Amniotic epithelial cell (primary cell): ENCODE measurements at places on chromosomes 6 and 20.
A peak's percentile ranks its signal among the peaks of the same experiment; 100 is the strongest.

DNA sequence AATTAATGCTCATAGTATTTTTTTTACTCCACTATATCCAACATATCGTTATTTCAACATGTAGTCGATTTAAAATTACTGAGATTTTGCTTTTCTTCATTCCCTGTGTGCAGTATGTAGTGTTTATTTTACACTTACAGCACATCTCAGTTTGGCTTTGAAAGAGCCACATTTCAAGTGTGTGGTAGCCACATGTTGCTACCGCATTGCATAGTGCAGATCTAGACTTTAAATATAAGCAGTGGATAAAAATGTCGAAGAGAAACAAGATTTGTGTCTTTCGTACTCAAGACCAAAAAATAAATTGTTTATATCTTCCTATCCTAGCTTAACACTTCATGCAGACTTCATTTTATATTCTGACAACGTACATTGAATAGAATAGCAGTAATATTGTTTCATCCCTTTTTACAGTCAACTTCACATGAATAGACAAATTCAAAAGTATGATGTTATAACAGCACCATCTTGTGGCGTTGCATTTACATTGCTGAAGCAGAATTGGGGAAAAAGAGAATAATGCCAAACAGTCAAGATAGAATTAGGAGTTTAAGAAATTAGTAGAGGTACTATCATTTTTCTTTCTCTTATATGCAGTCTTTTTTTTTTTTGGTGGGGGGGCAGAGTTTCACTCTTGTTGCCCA, 29.9 kb downstream of the FBXO5 start:
- DNase-seq = peak; percentile 49

GRCh38 chr6:119526561-119527230, 177.1 kb upstream of the MAN1A1 start:
- DNase-seq = no peak

DNA sequence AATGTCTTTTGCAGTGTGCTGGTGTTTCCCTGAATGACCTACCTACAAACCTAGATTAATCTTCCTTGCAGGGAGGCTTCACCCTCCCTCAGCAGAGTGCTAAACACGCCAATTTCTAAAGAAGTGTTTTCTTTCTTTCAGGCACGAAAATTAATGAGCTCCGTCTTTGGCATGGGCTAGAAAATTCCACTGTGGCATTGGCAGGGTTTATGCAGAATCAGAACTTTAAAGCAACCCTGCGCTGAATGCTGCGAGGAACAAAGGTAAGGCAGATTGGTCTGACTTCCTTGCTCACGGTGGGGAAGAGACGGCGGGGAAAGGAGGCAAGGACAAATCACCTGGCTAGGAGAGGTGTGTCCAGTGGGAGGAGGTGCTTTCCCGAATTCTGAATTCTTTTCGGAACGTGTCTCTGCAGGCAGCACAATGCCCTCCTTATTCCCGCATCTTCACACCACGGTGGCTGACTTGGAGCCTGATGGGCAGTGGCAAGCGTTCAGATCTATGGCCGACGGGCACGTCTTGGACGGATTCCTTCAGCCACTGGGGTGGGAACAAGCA, 6.2 kb upstream of the BANF2 start:
- no peak for DNase-seq

DNA sequence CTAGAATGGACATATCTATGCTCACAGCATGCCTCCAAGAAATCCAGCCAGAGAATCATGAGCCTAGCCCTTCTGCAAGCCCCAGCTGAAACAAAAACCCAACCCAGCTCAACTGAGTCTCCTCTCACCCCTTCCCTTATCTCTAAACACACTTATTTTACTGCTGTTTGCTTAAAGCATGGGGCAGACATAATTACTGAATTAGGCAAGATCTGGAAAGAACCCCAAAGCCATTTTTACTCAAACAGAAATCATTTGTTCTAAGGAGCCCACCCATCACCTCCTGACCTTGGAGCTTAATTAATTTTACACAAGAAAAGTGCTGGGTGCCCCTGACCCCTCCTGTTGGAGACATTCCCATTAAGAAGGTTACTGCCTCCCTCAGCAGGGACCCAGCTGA, 291.6 kb downstream of the MAFB start:
- no peak for DNase-seq

- peak; percentile 19 for DNase-seq
These were observed 96.9 kb downstream of the TBX18 start for GRCh38 chr6:84667252-84668213.

DNA sequence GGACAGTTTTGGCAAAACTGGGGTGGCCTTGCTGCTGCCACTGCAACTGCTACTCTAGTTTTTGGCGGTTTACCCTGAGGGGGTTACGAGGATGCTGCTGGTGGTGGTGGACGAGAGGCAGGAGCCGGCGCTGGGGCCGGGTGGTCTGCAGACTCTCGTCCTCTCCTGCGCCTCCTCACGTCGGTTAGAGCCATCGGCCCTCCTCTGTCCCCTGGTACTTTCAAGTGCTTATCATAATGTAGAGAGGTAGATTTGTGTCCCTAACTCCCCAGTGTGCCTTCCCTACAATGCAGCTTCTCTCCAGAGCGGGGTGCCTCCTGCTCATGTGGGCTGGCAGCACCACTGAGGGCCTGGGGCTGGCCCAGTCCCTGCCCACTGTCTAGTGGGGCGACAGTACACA, 25.9 kb downstream of the PNLDC1 start:
- DNase-seq = no peak

- DNase-seq = no peak
These were observed 24.6 kb upstream of the FOXC1 start for GRCh38 chr6:1584996-1585668.

GRCh38 chr6:4936681-4937041, 67.2 kb downstream of the RPP40 start:
- DNase-seq = peak; percentile 87

DNA sequence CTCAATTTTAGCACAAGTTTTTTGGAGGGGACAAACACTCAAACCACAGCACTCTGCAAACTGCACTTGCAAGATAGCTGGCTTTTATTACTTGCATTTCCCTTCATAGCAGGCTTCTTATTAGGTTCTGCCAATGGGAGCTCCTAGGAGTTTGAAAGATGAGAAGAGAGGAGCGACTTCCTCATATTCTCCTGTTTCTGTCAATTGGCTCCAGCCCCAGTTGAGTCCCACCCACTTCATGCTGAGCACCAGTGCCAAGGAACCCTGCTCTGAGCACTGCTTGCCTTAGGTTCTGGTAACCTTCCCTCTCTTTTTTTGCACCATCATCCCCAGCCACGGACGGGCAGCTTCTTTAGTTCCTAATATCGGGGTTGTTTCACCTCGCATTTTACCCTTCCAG, 67.9 kb downstream of the PSMB1 start:
- no peak for DNase-seq

DNA sequence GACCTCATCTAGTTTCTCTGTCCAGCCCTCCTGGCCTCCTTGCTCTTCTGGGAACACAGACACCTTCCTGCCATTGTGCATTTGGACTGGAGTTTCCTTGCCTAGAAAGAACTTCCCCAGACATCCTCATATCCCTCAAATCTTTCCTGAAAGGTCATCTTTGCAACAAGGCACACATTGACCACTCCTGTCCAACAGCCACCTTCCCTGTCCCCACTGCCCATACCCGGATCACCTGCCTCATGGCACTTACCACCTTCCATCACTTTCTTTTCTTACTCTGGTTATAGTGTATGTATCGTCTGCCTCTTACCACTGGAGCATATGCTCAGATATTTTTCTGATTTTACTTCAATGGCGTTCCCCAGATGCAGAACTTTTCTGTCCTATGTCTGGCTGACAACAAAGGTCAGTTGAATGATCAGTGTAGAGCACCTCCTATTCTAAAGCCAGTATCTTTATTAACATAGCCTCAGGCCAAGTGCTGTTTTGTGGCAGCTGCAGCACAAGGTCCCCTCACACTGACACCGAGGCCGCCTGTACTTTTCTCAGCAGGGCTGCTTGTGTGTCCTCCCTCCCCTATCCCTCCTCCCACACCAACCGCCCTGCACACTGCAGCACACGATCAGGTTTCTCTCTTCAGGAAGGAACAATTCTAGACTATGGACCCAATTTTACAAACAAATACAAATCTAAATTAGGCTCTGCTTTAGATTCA, 4.1 kb downstream of the HLA-C start:
- DNase-seq = no peak

DNA sequence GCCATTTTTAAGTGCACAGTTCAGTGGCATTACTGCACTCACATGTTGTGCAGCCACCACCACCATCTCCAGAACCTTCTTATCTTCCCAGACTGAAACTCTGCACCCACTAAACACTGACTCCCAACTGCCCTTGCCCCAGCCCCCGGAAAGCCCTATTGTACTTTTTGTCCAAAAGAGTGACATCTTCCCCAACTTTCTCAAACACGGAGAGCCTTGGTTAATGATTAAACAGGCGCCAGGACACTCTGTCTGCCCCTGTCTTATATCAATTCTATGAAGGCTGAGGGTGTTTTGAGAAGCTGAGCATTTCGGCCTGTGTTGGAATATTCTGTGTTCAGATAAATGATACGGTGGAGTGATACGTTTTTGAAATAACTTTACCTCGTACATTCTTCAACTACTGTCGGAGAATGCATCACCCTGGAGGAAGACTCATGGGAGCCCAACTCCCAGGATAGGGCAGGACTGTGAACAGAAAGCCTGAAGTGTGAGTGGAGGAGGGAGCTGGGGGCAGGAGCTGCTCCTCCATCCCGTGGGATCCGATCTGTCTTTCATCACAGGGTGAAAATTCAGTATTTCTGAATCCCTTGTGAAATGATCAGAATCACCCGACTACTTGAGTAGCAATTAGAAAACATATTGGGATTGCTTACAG, 68.7 kb upstream of the FOXC1 start:
- DNase-seq = no peak

DNA sequence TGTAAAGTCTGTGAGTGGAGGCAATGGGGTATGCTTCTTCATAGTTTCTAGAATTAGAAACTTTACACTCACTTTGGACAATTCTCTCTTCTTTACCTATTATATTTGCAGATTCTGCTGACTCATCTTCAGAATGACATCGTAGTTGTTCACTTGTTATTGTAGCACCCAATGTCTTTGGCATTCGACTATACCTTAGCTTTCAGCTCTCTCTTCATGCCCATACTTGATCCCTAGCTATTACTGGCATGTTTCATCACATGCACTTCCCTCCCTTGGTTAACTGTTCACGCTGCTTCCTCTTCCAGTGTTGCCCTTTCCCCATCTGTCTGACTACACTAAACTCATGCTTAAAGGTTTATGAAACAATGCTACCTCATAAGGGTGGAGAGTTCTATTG, 298.1 kb upstream of the TCF21 start:
- peak; percentile 44 for DNase-seq

- DNase-seq = no peak
These were observed 96.9 kb upstream of the FOXO3 start for GRCh38 chr6:108463784-108464183.

DNA sequence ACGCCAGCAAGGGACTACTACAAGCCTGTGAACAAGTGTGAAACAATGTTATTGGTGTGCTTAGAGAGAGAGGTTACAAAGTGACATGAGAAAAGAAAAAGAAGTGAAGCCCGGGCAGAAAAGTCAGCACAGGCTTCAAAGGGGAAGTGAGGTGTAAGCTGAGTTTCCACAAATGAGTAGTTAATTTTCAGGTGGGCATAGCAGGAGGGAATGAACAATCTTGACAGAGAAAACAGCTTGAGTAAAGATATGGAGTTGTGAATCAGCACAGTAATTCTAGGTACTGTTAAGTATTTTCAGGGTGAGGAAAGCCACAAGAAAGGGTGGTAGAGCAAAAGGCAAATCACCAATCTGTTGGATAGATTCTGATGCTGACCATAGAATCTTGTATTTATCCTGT, 4.3 kb downstream of the KCNQ5 start:
- DNase-seq = no peak

DNA sequence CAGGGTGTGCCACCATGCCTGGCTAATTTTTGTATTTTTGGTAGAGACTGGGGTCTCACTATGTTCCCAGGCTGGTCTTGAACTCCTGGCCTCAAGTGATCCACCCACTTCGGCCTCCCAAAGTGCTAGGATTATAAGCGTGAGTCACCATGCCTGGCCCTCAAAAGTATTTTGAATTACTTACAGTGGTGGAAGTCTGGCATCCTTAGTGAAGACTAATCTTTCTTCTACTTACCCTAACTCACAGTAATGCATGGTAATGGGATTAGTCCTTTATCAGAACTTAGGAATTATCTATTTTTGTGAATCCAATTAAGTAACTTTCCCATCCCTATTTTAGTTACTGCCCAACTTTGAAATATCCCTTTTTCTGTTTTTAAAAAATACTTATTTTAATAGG, 3.9 kb downstream of the RWDD1 start:
- peak; percentile 39 for DNase-seq

DNA sequence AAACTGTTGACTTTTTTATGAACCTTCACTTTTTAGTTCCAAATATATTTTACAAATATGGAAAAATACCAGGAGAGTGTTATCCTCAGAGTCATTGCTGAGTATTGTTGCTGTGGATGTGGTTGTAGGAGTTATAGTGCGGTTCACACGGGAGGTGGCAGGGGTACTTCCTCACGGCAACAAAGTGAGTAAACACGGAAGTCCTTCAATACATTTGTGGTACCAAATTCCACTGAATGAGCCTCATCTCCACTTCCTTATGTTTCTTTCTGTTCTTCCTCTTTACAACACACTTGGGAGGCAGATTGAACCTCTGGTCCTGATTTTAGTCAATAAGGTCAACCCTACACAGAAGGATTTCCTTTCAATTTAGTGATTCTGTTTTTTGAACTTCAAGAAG, 371.8 kb downstream of the BTBD3 start:
- DNase-seq = no peak

DNA sequence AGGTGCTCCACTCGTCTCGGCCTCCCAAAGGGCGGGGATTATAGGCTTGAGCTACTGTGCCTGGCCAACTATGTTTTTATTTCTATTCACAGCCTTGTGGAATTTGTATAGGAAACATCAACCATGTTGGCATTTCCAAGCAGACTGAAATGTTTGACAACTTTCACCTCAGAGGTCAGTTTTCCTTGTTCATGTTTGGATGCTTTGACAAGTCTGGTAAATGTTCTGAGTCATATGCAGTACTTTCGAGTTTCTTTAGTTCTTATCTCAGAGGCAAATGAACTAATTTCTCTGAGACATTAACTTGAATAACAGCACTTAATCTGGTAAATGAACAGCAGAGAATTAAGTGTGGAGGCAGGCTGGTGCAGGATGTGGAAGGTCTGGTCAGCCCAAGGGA, 373.4 kb upstream of the SYNCRIP start:
- DNase-seq = no peak

DNA sequence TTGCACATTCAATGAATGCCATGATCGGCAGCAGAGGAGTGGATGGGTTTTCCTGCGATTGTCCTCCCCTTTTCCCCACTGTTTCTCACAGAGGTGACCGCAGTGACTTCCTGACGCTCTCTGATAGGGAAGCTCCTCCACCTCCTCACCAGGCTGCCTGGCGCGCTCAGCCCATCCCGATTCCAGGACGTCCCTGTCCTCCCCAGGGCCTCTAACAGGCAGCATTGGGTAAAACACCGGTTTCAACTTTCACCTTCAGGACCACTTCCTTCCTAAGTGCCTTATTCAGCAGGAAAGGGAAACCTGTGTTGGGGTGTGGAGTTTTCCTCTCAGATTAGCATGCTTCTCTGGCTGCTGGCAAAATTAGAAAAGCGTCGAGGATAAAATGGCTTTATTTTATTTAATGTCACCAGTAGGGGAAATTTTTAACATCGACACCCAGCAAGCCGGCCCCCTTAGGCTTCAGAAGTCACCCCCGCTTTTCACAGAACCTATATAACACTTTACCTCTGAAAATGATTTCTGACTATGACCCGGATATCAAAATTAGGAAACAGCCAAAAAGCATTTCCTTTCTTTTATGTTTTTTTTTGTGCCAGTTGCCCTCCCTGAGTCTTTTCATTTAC, 570.4 kb upstream of the GJE1 start:
- peak; percentile 9 for DNase-seq

- no peak for DNase-seq
These were observed 222.7 kb upstream of the OPRM1 start for GRCh38 chr6:153816366-153816765.

GRCh38 chr6:20301256-20301655, 89.0 kb upstream of the MBOAT1 start:
- DNase-seq = no peak
